ENCODE measurements at places on chromosomes 12 and 14.

- no peak for DNase-seq
These were observed 96.1 kb downstream of the PPHLN1 start for GRCh38 chr12:42421844-42422779.

GRCh38 chr14:87109271-87109670 is 883.7 kb downstream of the GALC start:
- no peak for DNase-seq

DNA sequence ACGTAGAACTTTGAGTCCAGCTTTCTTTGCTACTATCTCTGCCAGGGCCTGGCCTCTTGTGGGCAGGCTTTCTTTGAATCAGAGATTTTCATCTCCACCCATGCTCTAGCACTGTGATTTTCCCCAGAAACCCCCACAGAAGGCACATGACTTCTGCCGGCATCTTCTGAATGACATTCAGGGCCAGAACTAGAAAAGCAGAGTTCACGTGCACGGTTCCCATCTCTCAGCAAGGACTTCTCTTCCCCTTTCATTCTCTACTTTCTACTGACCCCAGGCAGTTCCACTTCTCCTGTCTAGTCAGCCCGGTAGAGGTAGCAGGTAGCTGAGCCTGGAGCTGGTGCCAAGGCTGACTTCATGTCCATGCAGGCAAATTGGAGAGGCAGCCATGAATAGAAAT is 26.9 kb downstream of the BATF start:
- no peak for DNase-seq

- DNase-seq: no peak
These were observed 24.6 kb downstream of the TMEM19 start for GRCh38 chr12:71710276-71711125.

DNA sequence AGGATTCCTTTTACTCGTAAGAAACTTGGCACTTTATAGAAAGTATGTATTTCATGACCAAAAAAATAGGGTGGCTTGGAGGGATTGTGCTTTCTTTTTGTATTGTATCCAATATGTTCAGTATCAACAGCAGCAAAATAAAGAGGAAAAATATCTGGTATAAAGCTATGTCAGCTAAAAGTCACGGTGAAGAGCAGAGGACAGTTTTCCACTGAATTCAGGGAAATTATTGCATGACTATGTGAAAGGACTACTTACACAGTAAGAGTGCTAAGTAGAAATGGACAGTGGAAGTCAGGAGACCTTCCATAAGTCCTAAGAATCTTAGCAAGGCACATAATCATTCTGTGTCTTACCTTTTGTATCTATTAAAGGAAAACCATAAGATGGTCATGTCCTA is 19.3 kb downstream of the TSHR start:
- DNase-seq: no peak

- no peak for DNase-seq
These were observed 224.4 kb downstream of the KSR2 start for GRCh38 chr12:117744418-117744817.

DNA sequence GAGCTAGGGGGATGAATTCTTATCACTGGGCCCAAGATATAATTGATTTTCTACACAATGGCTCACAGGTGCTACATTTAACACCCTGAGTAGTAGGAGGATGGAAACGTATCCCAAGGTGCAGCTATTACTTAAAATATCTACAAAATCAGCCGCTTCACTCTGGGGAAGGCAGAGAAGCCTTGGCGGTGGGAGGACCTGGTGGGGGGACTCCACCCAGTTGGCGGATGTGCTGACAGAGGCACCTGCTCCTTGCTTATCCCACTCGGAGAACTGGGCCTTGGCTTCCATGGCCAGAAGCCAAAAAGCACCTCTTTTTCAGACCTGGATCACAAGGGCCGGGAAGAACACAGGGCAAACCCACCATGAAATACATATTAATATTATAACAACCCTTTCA is 106.3 kb downstream of the OTX2 start:
- no peak for DNase-seq

- no peak for DNase-seq
These were observed 397.1 kb downstream of the MDGA2 start for GRCh38 chr14:47278233-47278842.

GRCh38 chr12:121751034-121751433 is 38.5 kb downstream of the TMEM120B start:
- DNase-seq: no peak

GRCh38 chr12:88206601-88207000 is 64.5 kb downstream of the TMTC3 start:
- DNase-seq: no peak

- DNase-seq: no peak
These were observed 42.2 kb downstream of the PPFIBP1 start for GRCh38 chr12:27566159-27566558.

GRCh38 chr12:131366261-131366871 is 344.5 kb upstream of the SFSWAP start:
- DNase-seq: peak; percentile 54

- DNase-seq: no peak
These were observed 1.1 kb upstream of the ATP23 start for GRCh38 chr12:57940052-57940914.

- DNase-seq: no peak
These were observed 110.0 kb downstream of the ADCK1 start for GRCh38 chr14:77909911-77910310.

DNA sequence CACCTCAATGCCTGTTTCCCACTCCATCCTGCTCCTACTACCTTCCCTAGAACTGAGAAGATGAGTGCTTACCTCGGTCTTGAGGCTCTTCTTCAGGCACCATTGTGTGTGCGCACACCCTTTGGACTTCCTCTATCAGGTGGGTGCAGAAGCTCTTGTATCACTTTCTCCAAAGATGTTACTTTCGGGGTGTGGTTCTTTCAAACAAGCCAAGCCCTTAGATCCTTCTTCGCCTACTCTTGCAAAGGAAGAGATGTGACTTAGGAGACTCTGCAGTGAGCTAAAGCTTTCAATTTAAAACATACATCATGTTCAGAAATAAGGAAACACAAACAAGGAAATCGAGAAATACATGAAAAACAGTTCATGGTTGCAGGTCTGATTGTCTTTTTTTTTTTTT is at the start of gene CLEC4C:
TSS of gene CLEC4C (minus strand) at position 130 of the 400 bp plus-strand sequence. CDS start at position 103, 27 bp downstream.
- DNase-seq: no peak

- DNase-seq: no peak
These were observed 42.1 kb downstream of the PRMT8 start for GRCh38 chr12:3532931-3533702.

GRCh38 chr12:53051881-53052412 is 2.1 kb downstream of the TNS2 start:
- peak; percentile 64 for DNase-seq

- DNase-seq: no peak
These were observed 799 bp downstream of the THTPA start for GRCh38 chr14:23556700-23557440.

DNA sequence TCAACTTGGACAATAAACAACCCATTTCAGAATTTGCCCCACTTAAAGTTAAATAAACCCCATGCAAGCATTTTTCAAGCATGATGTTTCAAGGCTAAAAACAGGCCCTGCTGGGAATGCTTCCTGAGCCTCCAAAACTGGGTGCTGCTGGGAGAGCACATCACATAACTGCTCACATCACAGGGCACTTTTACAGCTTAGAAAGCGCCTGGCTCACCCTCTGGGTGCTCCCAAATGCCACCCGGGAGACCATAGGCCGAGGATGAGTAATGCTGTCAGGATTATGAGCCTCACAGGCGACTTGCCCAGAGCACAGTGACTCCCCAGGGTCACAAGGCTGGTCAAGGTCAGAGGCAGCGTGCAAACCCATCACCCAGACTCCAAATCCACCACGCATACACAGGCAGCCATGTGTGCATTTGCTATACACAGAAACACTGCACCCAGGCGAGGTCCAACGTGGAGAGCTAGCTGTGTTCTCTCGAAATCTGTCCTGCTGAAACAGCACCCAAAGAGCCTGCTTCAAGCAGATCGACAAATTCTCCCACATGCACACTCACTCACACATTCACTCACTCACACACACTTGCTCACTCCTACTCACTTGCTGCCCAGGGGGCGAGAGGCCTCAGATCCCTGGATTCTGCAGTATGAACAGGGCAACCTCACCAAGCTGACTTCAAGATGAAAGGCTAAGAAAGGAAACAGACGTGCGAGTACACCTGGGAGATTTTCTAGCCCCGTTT is 58.7 kb downstream of the ITPK1 start:
- no peak for DNase-seq

- DNase-seq: no peak
These were observed 16.0 kb downstream of the CERS5 start for GRCh38 chr12:50151047-50151687.

DNA sequence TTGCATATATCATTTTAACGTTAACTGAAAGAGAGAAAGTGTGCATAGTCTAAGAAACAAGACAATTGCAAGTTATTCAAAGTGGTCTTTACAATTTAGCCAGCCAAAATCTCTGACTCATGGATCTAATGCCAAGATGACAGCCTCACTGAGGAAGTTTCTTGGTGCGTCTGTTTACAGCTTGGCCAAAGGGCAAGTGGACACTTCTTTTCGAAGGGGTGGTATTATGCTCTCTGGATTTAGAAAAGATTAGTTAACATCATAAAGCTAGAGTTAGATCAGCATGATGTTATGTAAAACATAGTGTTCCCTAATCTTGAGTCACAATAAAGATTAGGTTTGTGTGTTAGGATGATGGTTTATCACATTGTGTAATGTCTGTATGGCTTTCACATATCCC is 51.5 kb upstream of the SLC2A13 start:
- no peak for DNase-seq

GRCh38 chr12:31853977-31854376 is 105.2 kb upstream of the RESF1 start:
- no peak for DNase-seq

- DNase-seq: no peak
These were observed 9.6 kb upstream of the ENDOU start for GRCh38 chr12:47734725-47735480.
